Stimulated activated CD8-positive, alpha-beta memory T cell treated with anti-CD3 and anti-CD28 coated beads, Interleukin-4, amount 100 ng/mL, for 4 hours (primary cell): ENCODE measurements at places on chromosomes 3 and 15.

DNA sequence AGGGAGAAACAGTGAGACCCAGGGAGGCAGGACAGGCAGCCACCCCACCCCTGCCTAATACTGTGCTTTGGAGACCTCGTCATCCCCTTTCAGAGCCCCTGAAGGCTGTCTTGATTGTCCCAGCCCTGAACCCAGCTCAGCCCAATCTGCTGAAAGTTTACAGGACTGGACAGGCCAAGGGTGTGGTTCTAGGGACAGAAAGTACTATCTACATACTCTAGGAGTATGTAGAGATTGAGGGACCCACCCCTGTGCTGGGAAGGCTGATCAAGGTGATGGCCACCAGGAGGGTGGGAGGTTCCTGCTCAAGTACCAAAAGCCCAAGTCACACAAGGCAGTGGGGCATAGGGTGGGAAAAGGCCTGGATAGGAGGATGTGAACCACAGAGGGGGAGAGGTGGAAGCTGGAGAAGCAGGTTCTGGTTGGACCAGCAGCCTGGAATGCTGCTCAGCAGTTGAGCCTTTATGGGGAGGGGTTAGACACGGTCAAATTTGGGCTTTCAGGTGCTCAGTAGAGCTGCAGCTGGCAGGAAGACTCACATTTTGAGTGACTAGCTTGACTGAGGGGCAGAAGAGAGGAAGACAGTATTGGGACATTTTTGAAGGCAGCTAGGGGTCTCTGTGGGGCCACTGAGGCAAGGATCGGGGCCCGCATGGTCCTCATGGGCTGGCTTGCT lies 6.7 kb downstream of the NBEAL2 start:
- DNase-seq, result no peak

GRCh38 chr15:90624278-90624981 lies 92.7 kb upstream of the BLM start:
- no peak for DNase-seq

GRCh38 chr15:39345176-39345575 lies 235.7 kb upstream of the THBS1 start:
- DNase-seq, result no peak

GRCh38 chr3:174767853-174768382 lies 91.2 kb upstream of the NAALADL2 start:
- no peak for DNase-seq

GRCh38 chr15:65790694-65791334 lies 1.3 kb downstream of the DENND4A start:
- no peak for DNase-seq

- DNase-seq, result no peak
Measured at GRCh38 chr3:191762323-191762960, 301.5 kb downstream of the PYDC2 start.

- no peak for DNase-seq
Measured at GRCh38 chr3:16396202-16396601, 117.3 kb downstream of the RFTN1 start.

GRCh38 chr3:119595639-119596334 lies 1.9 kb upstream of the PLA1A start:
- DNase-seq, result no peak

DNA sequence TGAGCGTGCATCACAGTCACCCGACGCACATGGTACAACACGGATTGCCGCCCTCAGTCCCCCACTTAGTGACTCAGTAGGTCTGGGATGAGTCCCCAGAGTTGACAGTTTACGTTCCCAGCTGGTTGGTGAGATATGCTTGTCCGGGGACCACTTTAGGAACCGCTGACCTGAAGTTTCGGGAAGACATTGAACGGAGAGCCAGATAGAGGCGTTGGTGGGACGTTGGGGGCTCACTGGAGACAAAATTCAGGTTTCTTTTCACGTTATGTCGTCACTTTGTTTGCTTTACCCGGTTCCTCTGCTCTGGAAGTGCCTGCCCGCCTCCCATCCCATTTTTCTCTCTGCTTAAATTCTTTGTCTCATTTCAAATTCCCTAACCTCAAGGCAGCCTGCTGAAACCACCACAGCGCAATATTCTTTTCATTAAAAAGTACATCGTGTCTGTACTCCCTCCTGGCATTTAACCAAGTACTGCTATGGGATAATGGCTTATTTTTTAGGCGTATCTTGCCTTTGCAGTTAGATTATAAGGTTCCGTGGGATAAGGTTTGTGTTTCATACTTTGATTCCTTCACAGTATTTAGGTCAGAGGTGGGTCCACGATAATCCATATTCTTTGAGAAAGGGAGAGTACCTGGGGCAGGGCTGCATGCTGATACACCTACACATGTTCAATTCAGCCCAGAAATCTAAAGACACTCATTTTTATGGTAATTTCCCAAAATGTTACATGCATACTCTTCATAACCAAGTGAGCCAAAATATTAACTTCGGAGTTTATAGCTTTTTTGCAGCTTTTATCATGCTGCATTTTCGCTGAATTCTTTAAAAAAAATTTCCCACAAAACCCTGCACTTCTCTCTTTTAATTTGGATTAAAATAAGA lies 921 bp downstream of the LMLN start:
- DNase-seq, result no peak

DNA sequence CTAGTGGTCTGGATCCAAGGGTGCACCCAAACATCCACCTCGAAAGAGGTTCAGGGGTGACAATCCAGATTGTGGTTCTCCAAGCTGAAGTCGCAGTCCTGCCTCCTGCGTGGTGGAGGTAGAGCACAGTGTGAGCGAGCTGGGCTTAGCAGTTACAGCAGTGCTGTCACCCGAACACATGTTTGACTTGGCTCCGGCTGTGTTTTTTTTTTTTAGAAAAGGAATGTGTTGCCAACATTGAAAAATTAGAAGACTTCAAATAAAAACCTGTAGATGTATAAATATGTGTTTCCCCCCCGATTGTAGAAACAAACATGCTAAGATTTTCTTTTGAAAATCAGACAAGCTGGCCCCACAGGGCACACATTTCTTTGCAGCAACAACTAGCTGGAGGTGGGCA lies 530.8 kb downstream of the SHQ1 start:
- no peak for DNase-seq

DNA sequence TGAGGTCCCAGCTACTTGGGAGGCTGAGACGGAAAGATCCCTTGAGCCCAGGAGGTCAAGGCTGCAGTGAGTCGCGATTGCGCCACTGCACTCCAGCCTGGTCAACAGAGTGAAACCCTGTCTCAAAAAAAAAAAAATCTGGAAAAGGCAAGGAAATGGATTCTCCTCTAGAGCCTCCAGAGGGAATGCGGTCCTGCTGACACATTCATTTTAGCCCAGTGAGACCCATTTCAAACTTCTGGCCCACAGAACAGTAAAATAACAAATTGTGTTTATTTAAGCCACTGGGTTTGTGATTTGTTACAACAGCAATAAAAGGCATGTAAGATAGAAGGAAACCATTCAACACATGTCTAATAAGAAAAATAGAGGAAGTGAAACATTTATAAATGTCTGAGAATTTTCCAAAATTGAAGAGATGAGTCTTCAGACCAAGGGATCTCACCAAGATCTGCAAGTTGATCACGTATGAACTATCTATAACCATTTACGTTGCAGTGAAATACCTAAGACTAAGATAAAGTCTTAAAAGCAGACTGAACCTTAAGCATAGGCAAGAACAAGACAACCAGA lies at the start of gene HTR3E:
Gene HTR3E (plus strand): TSS at position 254 of the 573 bp plus-strand sequence. CDS start 466 bp downstream, outside the sequence.
- no peak for DNase-seq

DNA sequence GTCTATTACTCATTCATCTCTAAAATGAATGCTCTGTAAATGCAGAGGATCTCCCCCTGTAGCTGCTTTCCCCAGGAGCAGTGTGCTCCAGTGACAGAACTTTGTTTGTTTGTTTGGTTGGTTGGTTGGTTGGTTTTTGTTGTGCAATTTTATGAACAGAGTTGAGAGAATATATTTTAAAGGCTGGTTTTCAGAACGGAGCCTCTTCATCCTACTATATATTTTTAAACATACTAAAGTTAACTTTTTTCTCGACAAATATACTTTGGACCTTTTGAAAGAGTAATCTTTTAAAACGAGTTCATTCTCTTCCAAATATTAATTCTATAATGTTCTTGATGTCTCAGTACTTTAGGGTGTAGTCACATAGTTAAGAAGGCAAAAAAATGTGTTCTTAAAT lies 20.2 kb downstream of the RYR3 start:
- DNase-seq, result no peak

DNA sequence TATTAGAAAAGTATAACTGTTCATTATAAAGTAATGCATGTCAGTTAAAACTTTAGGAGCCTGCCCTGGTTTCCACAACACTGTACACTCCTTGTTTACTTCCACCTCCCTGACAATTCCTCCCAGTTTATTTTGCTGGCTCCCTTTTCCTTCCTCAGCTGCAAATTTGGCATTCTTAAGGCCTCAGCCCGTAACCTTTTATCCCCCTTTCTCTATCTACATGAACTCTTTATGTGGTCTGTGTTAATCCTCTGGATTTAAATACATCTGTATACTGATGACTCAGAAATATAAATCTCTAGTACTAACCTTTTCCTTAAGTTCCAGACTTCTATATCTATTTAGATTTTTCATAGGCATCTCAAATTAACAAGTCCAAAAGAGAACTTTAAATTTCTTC lies 143.6 kb downstream of the OTOL1 start:
- DNase-seq, result no peak

GRCh38 chr3:188278717-188279324 lies 124.9 kb downstream of the LPP start:
- DNase-seq, result no peak

GRCh38 chr3:136465296-136465695 lies 215.2 kb downstream of the PCCB start:
- no peak for DNase-seq

DNA sequence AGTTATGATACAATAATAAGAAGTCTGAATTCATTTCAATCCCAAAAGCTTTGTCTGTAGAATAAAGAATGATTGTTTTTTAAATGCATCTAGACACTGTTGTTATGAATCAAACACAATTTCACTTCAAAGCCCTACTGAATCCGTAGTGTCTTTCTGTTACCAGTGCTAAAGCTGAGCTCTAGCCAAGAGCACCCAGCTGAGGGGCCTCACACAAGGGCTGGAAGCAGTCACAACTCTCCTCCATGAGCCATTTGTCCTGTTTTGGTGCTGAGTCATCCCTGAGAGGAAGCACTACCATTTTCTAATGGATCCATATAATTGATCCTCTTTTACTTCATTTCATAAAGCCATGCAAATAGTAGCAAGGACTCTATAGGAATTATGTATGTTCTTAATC lies 158.2 kb upstream of the ANKRD28 start:
- no peak for DNase-seq

- no peak for DNase-seq
Measured at GRCh38 chr3:194570235-194570634, 63.0 kb downstream of the TMEM44 start.

DNA sequence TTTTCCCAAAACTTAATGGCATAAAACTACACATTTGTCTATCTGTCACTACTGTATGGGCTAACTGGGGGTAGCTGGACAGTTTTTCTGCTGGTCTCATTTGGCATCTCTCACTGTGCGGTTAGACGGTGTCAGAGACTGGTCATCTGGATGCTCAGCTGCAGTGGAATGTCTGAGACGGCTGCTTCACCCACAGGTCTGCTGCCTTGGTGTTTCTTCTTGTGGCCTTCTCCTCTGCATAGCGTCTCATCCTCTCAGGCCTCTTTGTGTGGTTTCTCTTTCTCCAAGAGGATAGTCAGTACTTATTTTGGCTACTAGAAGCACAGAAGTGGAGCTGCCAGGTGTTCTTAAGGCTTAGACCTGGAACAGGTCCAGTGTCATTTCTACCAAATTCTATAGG lies 35.9 kb upstream of the GOLGA6L9 start:
- no peak for DNase-seq

- DNase-seq, result no peak
Measured at GRCh38 chr3:171342200-171342599, 118.0 kb downstream of the TNIK start.

DNA sequence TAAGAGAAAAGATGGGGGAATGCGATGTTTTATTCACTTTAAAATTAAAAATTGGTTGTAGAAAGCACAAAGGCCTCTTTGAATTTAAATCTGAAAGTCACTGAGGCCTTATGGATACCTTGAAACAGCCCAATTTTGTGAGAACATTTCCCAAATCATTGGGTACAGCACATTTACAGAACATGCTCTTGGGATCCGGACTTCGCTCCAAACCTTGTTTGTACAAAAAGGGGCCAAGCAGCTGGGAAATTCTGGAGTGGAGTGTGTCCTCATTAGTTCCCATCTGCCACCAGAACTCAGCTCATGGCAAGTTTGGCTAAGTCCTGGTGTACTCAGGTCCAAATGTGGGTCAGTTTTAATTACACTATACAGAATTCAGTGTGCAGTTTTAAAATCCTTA lies 254.2 kb downstream of the ZBTB20 start:
- DNase-seq, result no peak

GRCh38 chr3:105157766-105158085 lies 209.0 kb upstream of the ALCAM start:
- no peak for DNase-seq

- DNase-seq, result no peak
Measured at GRCh38 chr15:98657721-98658120, 9.4 kb downstream of the IGF1R start.

DNA sequence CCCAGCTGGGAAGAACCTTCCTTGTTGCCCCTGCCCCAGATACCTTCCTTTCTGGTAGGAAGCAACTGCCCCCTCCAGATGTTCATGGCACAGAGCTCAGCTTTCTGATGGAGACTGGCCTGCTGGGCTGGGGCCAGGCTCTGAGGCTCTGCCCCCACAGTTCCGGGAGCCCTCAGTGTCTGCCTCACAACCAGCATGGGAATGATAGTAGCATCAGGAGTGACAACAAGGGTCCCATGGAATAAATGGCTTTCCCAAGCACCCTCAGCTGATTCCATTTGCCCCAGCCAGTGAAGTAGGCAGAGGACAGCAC lies 65.6 kb upstream of the IQSEC1 start:
- no peak for DNase-seq

DNA sequence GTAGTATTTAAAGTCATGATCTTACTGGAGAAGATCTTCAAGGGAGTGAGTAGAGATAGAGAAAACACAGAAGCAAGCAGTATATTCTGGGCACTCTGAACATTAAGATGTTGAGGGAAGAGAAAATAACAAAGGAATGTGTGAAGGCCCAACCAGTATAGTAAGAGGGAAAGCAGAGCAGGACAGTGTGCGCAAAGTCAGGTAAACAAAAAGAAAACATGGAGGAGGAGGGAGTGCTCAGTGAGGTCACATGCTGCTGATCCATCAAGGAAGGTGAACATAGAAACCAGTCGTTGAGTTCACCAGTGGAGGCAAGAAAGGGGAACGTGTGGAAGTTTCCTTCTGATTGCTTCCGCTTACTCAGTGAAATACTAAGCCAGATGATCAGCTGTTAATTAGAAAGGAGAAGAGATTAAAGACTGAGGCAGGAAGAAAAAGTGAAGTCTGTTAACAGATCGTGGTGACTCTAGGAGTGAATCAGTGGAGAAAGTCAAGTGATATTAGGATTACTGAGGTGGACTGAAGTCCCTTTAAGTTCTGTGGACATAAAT lies 47.2 kb downstream of the OPA1 start:
- DNase-seq, result no peak

GRCh38 chr3:160801386-160802118 lies 45.5 kb downstream of the PPM1L start:
- no peak for DNase-seq

- DNase-seq, result no peak
Measured at GRCh38 chr15:38598749-38599148, 34.1 kb upstream of the RASGRP1 start.

GRCh38 chr15:87767516-87767915 lies 489.0 kb downstream of the NTRK3 start:
- DNase-seq, result no peak
